GM04503 (cell line): ENCODE measurements at places on chromosomes 4 and X.

DNA sequence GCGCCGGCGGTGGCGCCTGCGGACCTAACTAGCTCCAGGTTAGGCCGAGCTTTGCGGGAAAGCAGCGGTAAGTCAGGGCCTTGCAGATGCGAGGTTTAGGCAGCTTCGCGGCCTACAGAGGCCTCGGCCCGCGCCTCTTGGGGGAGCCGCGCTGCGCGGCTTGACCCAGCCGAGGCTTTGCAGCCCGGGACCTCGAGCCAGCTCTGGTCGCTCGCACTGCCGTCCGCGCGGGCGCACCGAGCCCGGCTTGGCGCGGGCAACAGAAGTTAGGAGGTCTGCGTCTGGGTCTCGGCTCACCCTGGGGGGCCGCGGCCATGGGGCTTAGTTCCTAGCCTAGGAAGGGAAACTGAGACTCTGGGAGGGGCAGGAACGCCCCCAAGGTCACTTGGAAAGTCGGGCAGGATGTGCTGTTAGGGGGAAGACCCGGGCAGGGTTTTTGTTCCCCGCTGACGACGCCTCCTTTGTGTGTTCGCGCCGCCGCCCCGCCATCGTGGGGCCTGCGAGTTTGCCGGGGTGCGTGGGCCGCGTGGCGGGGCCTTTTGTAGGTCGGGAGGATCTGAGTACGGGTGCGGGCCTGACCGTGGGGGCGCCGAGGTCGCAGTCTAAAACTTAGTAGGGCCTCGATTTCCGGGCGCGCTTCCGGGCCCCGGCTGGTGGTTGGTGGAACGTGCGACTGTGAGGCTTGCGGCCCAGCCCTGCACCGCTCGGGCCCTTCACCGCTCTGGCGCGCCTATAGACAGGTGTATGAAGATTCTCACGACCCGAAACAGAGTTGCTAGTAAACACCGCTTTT is 482 bp downstream of the RNF4 start:
- DNase-seq, result no peak

DNA sequence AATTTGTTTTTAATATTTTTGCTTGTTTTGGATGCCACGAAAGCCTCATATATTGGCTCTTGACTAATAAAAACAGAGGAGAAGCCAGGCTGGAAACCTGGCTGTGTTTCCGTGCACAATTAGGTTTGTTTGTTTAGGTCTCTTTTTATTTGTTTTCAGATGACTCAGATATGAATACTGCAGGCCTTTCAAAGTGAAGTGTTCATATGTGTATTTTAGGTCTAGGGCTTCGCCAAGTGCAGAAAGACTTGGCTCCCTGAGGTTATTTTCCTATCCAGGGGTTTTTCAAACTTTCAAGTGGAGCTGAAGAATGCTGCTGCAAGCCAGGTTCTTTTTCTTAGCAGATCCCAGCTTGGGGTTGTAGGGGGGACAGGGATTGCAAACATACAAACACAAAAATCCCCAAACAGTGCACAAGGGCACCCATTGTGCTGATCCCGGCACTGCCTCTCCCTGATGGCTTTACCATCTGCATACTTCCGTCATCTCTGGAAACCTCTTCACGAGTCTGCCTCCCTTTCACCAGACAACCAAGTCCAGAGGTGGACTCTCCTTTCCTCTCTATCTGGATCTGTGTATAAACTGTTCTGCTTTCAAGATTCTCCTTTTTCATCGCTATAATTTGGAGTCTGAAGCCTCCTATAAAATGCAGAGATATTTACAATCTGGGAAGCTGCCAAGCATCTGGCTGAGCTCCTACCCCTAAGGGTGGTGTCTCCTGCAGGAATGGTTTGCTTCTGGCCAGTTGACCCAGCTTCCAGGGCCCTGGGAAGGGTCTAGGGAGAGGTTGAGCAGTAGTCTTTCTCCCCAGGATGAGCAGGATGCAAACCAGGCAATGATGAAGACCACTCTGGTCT is 108.6 kb downstream of the SMIM20 start:
- DNase-seq, result peak; percentile 79

- DNase-seq, result no peak
Measured at GRCh38 chr4:55468724-55469123, 73.0 kb downstream of the TMEM165 start.

GRCh38 chr4:40804598-40804997 is 54.8 kb downstream of the NSUN7 start:
- DNase-seq, result no peak

DNA sequence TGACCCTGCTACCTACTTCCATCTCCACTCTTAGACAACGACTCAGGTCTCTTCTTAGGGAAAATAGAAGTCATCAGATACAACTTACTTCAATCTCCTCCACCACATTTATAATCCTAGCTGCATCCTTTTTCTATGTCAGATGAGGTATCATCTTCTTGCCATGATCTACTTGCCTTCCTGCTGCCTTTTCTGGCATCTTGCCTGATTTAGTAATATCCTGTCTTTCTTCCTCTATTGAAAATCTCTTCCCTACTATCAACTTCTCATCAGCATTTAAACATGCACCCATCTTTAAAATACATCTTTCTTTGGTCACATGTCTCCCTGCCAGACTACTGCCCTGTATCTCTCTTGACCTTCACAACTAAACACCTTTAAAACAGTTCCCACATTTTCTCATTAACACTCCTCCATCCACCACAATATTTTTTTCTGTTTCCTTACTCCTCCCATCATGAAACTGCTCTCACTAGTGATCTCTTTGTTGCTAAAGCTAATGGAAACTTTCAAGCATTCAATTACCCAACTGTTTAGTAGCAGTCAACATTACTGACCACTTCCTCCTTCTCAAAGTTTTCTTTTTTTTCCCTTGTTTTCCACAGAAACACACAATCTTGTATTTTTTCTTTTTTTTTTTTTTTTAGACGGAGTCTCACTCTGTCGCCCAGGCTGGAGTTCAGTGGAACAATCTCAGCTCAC is 100.8 kb upstream of the CXorf66 start:
- no peak for DNase-seq

DNA sequence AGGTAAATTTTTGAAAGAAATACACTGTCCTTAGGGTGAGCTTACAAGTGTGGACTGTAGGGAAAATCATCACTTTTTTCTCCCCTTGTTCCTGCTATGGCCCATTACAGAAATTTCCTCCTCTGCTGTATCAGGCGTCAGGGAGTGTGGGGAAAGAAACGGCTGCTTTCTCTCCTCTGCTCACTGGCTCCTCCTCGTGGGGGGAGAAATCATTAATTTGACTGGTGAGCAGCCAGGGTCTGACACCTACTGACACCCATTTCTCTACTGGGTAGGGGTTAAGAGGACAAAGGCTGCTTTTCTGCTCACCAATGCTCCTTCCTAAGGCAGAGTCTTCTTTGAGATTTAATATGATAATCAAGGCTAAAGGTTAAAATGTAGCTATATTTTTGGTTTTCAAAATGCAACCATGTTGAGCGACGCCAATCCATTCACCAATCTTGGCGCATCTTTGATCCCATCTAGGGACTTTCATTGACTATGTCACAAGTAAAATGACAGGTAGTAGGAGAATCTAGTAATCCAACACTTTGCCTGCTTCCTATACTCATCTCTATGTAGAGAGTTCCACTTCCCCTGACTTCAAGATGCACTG is 25.1 kb downstream of the SETD7 start:
- no peak for DNase-seq

GRCh38 chr4:102552781-102553180 is 51.6 kb downstream of the NFKB1 start:
- no peak for DNase-seq

DNA sequence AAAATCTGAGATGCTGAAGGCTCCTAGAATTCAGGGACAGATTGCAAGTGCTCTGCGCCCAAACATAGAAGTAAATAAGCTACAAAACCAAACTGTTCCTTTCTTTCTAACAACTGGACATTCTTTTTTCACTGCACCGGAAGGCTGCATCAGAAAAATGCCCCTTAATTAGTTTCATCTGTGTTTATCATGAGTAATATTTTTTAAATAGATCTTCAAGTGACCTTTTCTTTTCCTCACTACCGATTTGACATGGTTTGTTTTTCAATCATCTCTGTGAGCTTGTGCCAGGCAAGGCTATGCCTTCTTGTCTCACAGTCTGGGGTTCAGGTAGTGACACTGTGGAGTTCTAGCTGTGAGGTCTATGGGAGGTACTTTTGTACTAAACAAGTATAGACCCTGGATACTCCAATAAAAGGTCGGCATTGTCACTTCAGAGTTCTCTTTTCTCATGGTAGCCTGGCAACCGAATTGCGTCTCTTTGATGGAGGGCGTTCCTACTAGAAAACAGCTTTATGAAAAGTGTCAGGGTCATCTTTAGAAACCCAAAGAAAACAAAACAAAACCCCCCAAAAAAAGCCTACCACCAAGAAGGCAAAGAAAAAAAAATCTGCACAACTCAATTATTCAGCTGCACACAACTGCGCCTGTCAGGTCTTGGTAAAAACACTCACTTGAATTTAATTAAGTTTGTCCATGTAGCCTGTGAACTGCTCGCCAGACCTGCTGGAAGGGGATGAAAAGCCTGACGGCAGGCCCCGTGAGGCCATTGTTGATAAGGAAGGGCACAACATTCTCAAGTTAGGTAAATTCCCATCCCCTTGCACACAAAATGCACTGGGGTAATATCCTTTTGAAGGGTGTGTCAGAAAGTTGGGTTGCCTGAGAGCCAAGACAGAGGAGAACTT is 22.8 kb upstream of the ADAMTS3 start:
- DNase-seq, result no peak
